Bronchus fibroblast of lung (primary cell): ENCODE measurements at places on chromosomes 6 and 20. TPM values are rescaled to one million over a fixed set of nuclear protein-coding genes. Genes with fewer than 3 reads are reported as not detected.

The OXT gene
- total RNA-seq: not detected in 2 replicates

The PSMB8 gene
- 24.9 and 26.2 TPM in 2 replicates for total RNA-seq

The UNC5CL gene
- total RNA-seq: under 0.01 and 0.15 TPM in 2 replicates

The ENPP1 gene
- 6.1 and 6.6 TPM in 2 replicates for total RNA-seq

The RSPO3 gene
- total RNA-seq: not detected in 2 replicates

The GJA1 gene
- 75.4 and 82.4 TPM in 2 replicates for total RNA-seq

The FAM184A gene
- total RNA-seq: 0.17 and 0.45 TPM in 2 replicates

The FAM83C gene
- under 0.01 TPM in 1 of 2 replicates, not detected in the other for total RNA-seq

The TP53INP2 gene
- total RNA-seq: 5.8 and 7.6 TPM in 2 replicates

The RPN2 gene
- 211 and 215 TPM in 2 replicates for total RNA-seq
